Fibroblast of skin of left quadriceps (primary cell): ENCODE measurements at places on chromosomes 12 and 14.

GRCh38 chr12:128973883-128974681, 120.8 kb downstream of the GLT1D1 start:
- DNase-seq: no peak

DNA sequence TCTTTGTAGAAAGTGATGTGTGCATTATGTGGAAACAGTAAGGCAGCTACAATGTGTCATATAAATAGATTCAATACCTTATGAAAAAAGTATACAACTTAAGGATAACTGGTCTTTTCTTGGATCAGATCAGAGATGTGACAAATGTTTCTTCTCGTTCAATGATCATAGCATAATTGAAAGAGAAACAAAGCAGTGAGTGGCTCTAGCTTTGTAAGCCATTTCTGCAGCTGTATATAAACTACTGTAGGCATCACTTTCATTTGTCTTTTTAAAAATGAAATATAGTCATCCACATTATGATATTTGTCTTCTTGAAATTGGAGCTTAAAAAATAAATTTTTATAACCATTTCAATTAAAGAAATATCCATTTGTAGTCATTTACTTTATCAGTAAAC, 63.8 kb upstream of the LMO3 start:
- no peak for DNase-seq

DNA sequence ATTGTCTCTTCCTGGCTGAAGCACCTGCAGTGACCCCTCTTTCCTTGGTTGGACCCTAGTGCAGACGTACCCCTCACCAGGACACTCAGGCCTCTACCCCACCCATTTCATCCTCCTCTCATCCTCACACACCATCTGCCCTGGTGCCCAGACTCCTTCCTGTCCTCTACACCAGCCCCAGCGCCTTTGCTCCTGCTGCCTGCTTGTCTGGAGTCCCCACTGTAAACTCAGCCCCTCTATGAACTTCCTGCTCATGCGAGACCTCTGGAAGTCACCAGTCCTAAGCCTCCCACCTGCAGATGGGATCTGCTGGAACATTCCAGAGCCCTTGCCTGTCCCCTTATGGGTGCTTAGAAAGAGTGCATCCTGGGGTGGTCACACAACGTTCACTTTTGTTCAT, 242.5 kb downstream of the ADGRD1 start:
- DNase-seq: no peak

- DNase-seq: no peak
Measured at GRCh38 chr12:25124493-25124892, 70.5 kb downstream of the DNAI7 start.

DNA sequence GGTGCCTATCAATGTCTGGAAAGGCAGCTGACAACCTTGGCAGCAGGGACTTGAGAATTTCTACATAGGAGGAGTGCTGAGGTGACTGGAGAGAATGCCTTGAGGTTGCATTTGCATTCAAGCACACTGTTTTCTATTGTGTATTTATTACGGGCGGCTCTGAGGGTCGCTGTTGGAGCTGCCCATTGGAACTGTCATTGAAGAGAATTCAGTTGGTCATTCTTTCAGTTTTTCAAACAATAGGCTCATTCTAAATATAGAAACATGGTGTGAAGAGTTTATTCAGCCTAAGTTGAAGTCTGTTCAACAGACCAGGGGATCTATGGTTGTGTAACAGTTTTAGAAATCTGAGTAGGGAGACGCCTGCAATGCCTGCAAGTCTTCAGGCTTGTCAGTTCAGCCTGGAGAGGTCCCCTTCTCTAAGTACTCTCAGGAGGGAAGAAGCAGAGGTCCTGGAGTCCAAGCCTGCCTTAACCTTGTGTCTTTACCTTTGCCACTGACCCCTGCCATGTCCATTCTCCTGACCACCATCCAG, 9.8 kb upstream of the ABHD12B start:
- DNase-seq: no peak

DNA sequence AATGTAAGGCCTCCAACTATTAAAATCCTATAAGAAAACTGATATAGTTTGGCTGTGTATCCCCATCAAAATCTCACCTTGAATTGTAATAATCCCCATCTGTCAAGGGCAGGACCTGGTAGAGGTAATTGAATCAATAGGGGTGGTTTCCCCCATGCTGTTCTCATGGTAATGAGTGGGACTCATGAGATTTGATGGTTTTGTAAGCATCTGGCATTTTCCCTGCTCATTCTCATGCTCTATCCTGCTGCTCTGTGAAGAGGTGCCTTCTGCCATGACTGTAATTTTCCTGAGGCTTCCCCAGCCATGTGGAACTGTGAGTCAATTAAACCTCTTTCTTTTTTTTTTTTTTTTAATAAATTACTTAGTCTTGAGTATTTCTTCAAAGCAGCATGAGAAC, 31.9 kb downstream of the TSPAN19 start:
- DNase-seq: no peak

DNA sequence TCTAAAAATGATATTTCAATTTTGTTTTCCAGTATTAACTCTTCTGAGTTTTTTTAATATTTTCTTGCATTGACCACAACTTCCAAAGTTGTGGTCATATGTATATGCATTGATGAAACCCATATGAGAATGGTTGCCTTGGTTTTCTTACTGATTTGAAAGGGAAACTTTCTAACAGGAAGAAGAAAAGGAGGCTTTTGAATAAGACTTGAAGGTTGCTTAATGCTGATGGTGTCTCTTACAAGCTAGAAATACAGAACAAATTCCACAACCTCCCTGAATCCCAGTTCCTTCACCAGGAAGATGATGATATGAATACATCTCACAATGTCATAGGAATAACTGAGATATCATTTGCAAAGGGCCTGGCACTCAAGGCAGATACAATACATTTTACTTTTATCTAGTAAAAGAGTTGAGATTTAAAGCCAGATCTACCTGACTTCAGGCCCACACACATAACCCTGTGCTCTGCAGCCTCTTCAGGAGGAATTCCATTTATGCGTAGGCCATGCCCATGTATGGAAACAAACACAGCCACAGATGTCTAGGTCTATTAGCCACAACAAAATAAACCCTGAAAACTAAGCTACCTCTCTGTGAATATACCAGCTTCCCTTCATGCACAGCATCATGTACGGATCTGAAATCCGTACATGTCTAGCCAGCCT, 165.4 kb upstream of the PLEKHG7 start:
- no peak for DNase-seq

GRCh38 chr12:24379433-24379832, 430.0 kb upstream of the SOX5 start:
- DNase-seq: no peak

- DNase-seq: no peak
Measured at GRCh38 chr12:94041850-94042249, 106.5 kb upstream of the PLXNC1 start.

DNA sequence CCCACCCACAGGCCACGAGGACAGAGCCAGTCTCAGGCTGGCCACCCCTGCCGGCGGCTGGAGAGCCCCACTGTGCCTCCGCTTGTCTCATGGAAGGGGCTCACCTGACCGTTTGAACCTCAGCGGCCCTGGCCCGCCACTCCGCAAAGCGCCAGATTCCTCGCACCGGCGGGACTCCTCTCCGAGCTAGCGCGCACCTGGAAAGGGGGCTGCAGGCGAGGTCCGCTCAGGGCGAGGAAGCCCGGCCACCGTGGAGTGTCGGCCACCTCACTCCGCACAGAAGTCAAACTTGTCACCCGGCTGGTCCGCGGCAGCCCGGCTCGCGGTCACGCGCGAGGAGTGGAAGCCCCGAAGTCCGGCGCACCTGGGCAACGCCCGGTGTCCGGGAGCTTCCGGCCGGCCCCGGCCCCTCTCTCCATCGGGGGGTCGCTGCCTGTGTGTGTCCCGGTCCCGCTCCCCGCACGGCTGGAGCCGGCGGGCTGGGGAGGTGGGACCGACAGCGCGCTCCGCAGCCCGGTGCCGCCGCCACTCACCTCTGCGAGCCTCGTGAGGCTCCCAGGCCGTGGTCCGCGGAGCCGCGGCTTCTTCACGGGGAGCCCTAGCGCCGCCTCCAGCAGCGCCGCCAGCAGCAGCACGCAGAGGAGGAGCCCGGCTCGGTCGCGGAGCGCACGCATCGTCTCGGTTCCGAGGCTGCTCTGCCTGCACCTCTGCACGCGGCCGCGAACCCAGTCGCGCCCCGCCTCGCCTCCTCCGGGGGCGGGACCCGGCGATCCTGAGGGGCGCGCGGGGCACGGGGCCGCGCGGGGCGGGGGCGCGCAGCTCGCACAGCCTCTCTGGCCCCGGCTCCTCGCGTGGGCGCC, at the start of gene ISM2:
Gene ISM2 (minus strand): TSS at position 697 of the 860 bp plus-strand sequence. CDS start 23 bp downstream, at position 674.
- DNase-seq: peak; percentile 4

GRCh38 chr12:117025481-117026151, 73.6 kb downstream of the TESC start:
- peak; percentile 36 for DNase-seq

GRCh38 chr12:992647-993046, 1.6 kb downstream of the ERC1 start:
- no peak for DNase-seq

GRCh38 chr12:14694970-14695369, 1.4 kb downstream of the GUCY2C start:
- no peak for DNase-seq

DNA sequence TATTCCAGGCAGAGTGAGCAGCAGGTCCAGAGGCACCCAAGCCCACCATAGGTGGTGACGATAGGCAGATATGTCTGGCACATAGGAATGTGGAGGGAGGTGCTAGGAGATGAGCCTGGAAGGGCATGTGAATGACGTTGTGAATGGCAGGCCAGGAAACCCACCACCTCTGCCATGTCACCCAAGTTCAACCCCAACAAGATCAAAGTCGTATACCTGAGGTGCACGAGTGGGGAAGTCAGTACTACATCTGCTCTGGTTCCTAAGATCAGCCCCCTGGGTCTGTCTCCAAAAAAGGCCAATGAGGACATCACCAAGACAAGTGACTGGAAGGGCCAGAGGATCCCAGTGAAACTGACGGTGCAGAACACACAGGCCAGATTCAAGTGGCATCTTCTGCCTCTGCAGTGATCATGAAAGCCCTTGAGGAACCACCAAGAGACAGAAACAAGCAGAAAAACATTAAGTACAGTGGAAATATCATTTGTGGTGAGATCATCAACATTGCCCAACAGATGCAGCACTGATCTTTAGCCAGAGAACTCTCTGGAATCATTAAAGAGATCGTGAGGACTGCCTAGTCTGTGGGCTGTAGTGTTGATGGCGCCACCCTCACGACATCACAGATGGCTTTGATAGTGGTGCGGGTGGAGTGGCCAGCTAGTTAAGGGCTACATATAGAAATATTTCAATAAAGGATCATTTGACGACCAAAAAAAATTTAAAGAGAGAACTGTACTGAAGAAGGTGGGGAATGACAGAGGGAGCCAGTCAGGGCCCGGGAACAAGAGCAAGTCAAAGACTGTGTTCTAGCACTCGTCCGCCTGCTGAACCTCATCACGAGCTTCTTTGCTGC, 99.7 kb downstream of the ZFP36L1 start:
- peak; percentile 65 for DNase-seq

GRCh38 chr12:59075968-59076490, 155.7 kb upstream of the LRIG3 start:
- DNase-seq: no peak

DNA sequence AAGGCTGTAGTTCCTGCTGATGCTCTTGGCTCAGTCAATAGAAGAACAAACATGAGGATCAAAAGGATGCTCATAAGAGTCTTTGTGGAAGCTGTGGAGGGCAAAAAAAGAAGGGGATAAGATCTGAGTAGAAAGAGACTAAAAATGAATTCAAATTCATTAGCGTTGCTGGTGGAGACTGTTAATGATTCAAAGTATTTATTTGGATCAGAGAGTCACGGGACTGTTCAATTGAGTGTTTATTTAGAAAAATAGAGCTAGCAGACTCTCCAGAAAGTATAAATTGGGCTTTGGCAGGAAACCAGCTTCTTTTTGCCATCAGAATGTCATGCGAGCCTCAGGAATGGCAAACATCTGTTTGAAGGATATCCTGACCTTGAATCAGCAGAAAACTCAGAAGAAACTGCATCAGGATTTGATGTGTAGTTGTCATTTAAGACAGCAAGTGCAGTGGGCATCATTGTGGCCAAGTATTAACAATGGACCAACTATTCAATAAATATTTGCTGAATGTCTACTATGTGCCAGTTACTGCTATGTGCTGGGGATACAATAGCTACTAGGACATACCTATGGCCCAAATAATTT, 126.4 kb downstream of the TBC1D30 start:
- DNase-seq: no peak

GRCh38 chr14:23828616-23829015, 125.0 kb upstream of the DHRS4 start:
- DNase-seq: no peak

DNA sequence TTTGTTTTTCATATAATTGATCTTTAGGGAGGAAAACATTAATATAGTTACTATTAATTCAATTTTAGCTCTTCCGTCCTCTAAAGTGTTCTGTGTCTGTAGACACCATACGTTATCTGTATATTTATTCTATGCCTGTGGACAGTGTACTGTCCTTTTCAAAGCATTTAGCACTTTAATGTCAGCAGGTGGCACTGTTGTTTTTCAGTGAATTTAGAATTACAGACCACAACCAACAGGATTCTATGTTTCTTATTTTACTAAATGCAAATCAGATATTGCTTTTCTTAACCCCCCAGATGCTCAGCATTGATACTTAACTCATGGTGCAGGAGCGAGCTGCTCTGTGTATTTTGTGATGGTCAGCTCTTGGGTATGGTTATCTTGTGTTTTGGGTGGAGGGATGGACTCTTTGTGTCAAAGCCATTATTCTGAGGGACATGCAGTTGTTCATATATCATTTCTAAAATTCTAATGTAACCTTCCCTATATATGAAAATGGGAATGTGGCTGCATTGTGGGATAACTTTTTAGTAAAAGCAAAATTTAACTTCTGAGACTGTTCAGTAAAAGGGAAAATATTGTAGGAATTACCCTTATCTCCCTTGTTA, 65.2 kb downstream of the PAPOLA start:
- peak; percentile 21 for DNase-seq

GRCh38 chr12:93972411-93973208, 175.8 kb upstream of the PLXNC1 start:
- DNase-seq: no peak

GRCh38 chr14:100747021-100747586, 20.4 kb downstream of the DLK1 start:
- peak; percentile 92 for DNase-seq

- DNase-seq: peak; percentile 80
Measured at GRCh38 chr14:61101803-61102548, 120.9 kb downstream of the SLC38A6 start.

DNA sequence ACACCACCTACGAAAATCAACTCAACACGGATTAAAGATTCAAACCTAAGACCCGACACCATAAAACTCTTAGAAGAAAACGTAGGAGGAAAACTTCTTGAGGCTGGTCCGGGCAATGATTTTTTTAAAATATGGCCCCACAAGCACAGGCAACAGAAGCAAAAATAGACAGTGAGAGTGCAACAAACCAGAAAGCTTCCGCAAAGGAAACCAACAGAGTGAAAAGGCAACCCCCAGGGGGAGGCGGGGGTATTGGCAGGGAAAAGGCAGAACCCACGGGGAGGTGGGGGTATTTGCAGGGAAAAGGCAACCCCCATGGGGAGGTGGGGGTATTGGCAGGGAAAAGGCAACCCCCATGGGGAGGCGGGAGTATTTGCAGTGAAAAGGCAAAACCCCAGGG, 20.5 kb upstream of the FBRSL1 start:
- DNase-seq: no peak

DNA sequence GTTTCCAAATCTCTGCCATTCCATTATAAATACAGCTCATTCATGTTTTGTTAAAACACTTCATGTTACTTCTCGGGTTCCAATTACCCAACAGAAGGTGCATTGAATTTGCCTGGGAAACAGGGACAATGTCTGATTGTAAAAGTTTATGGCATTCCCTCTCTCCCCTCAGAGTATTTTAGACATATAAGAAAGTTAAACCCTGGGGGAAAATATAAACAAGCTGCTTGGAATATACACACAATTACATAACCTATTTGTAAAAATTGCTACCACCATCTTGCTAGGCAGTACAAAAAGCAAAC, 60.0 kb downstream of the BTG1 start:
- DNase-seq: no peak
